ENCODE measurements at places on chromosomes 6 and 20.

- DNase-seq, result no peak
These were observed 43.7 kb upstream of the GABRR1 start for GRCh38 chr6:89260832-89261231.

GRCh38 chr20:48139262-48140041 lies 354.2 kb upstream of the SULF2 start:
- no peak for DNase-seq

- DNase-seq, result no peak
These were observed 53.7 kb downstream of the WDR27 start for GRCh38 chr6:169648092-169648491.

DNA sequence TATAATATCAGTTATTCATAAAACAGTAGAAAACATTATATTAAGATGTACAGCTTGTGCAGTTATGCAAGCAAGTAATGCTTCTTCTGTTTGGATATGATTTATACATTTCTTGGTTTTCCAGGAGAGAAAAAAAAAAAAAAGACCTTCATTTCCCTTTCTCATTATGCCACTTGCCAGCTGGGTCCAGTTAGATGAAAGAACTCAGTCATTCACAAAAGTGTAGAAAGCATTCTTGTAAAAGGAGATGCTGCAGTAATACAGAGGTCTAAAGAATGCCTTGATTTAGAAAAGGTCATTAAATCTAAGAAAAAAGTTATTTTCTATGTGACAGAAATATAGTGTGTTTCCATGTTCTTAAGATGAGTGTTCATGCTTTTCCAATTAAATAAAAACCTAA lies 7.4 kb downstream of the PDE7B start:
- no peak for DNase-seq

GRCh38 chr6:72760114-72760793 lies 138.4 kb downstream of the KCNQ5 start:
- DNase-seq, result no peak

DNA sequence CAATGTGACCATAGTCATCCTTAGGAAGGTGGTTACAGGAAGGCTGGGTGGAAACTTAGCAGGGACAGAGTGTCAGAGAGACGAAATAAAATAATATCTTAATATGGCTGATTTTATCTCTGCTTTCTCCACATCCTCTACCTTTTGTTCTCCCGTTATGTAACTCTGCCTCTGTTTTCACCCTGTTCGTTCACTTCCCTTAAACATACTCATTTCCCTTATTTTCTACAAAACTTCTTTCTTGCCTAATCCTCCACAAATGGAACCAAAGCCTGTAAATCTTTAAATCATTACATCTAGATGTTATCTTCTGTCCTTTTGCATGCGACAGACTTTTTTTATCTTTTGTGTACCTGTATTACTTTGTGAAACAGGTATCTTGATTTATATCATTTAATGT lies 23.3 kb upstream of the CRIP3 start:
- DNase-seq, result no peak

DNA sequence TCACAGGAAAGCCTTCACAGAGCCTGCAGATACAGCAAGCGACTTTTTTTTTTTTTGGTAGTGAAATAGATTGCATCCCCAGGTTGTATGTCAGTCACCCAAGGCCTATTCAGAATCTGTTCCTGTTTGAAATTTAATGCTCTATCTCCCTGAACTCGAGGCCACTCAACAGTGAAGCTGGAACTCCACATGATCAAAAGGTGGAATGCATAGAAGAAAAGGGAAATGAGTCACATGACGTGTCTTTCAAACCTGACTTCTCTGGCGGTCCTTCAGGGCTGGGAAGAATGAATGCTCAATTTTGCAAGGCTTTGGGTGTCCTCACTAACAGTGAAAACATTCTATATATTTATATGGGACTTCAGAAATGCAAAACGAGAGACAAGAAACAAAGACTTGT lies 88.4 kb upstream of the B3GAT2 start:
- DNase-seq, result no peak

DNA sequence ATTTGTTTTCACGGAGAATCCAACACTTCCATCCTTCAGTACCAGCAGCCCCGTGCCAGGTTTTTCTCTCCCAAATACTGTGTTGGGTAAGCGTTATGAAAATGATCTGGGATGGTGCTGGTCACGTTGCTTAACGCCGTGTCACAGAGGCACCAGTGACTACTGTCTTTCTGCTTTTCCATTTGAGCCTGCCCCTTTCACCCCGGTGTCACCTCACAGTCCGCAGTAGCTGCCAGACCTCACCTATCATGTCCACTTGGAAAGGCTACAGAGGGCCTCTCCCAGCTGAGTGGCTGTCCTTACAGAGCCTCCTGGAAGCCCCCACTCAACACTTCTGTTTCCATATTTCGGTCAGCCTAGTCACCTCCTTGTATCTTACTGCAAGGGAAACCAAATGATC lies 176.5 kb upstream of the ARID1B start:
- DNase-seq, result no peak

GRCh38 chr20:23435626-23436539 lies 3.6 kb upstream of the CSTL1 start:
- no peak for DNase-seq

Data from T-helper 2 cell (primary cell).